ENCODE measurements at places on chromosomes 2 and 18. TPM values are rescaled to one million over a fixed set of nuclear protein-coding genes. Genes with fewer than 3 reads are reported as not detected.

DNA sequence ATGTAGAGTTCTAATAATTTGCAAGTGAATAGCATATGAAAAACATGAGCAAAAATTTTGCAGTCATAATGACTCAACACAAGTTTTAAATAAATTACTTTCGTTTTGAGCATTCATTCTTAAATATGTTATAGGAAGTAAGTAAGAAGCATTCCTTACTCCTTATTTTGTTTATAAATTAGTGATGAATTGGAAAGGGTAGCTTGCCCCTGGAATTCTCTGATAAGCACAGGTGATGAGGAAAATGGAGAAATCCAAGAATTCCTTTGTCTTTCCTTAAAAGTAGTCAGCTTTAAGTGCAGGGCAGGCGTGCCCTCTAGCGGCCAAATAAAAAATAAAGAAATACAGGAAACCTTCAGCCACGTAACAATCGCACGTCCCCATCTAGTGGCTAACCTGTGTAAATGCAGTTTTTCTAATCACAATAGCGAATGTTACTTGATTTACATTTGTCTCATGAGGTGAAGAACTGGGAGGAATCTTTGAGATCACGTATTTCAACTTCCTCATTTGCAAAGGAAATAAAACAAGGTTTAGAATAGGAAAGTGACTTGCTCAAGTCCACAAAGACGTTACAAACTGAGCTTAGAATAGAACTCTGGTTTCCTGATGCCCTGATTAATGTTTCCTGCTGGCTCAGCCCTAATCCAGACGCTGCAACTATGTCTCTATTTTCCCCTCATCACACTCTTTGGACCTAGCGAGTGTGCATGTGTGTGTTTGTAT, 47.2 kb upstream of the ZNG1B start:
- peak overlapping the region; percentile 84 for H3K4me3 ChIP-seq
- H3K4me1 ChIP-seq, result peaks cover 19% of the 10 kb centered on the region
- peak; percentile 66 for DNase-seq
- peak overlapping the region; percentile 86 for H3K27ac ChIP-seq
- peaks cover 16% of the 10 kb centered on the region for H3K27me3 ChIP-seq

DNA sequence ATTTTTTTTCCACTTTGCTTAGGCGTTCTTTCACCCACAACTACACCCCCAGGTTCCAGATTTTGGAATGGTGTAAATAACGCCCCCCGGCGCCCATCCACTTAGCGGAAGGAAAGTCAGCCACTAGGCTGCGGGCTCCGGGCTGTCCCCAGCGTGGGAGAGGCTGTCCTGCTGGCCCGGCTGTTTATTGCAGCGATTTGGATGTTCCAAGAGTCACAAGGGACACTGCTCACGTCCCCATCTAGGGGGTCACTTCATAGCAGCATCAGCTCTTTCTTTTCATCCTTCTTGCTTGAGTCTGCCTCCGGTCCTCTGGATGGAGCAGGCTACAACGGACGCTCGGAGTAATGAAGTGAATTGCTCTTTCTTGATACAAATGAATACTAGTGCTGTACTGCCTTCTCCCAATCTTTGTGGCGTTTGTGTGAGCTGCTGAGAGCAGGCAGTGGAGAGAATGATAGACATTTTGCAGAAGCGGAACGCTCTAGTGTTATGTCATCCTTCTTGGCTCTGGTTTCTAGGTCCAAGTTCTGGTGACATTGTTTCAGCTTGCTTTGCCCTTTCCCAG, 50.7 kb upstream of the PAIP2B start:
- no peak overlapping the region for H3K27ac ChIP-seq
- H3K4me1 ChIP-seq, result peaks cover 18% of the 10 kb centered on the region
- peak; percentile 43 for DNase-seq
- peaks cover 2% of the 10 kb centered on the region for H3K36me3 ChIP-seq
- peak overlapping the region; percentile 79 for H3K4me3 ChIP-seq

Gene SERPINB11
- not detected for total RNA-seq

DNA sequence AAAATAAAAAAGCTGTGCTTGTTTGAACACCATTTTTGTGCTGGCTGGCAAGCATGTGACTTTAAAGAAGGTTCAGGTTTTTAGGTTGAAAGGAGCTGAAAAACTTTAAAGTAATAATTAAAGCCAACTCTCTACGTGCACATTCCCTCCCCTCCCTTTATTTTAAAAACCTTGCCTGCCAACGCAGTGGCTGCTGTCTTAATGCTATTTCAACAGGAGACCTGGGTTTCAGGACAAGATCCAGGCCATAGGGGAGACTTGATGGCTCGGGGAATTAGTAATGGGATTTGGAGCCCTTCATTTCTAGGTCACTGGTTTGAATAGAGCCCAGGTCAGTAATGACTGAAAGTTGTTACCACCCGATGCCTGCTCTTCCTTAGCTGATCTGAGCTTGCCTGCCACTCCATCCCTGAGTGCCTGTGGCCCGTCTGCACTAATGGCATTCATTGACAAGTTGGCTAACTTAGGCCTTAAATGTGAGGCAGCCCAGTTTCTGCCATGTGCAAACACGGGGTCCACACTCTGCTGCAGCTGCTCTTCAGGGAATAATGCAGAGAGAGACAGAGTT, 1233.2 kb upstream of the ZEB2 start:
- no peak for DNase-seq
- H3K4me3 ChIP-seq, result no peak overlapping the region
- no peak overlapping the region for H3K27ac ChIP-seq

Gene SP140
- 102 TPM for total RNA-seq

DNA sequence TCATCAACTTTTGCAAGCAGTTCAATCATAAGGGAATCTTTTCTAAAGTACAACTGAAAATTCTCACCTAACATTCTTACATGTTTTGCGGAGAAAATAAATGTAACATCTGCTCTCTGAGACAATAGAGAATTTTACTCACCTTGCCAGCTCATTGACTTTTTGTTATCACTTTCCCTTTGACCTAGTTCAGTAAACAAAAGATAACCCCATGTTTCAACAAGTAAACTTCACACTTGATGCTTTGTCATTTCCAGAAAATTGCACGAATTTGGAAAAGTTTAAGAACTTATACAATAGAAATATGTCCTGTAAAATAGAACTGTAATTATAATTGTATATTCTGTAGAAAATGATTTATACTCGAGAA, 1110.0 kb upstream of the ACVR2A start:
- no peaks in the 10 kb centered on the region for H3K27me3 ChIP-seq
- no peak overlapping the region for H3K4me3 ChIP-seq
- H3K36me3 ChIP-seq, result no peaks in the 10 kb centered on the region
- DNase-seq, result no peak

- H3K4me3 ChIP-seq, result no peak overlapping the region
- peaks cover 15% of the 10 kb centered on the region for H3K27me3 ChIP-seq
- no peak overlapping the region for H3K27ac ChIP-seq
- H3K36me3 ChIP-seq, result peaks cover 4% of the 10 kb centered on the region
These were observed 4.4 kb upstream of the EXOC6B start for GRCh38 chr2:72830273-72830672.

DNA sequence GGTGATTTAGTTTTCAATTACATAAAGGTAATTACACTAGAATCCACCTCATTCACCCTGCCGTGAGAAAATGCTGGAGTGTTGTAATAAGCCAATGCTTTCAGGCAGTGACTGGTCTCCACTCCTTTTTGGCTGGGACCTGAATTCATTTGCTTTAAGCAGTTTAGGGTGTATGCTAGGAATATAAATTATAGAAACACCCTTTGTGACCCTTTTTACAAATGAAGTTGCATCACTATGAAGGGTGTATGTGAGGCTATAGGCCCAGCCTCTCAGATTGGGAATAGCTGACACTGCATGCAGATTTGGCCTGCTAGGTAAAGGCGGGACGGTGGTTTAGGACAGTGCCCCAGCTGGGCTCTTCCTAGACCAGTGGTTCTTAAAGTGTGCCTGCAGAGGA, 50.8 kb upstream of the NFE2L2 start:
- no peak overlapping the region for H3K4me3 ChIP-seq
- peaks cover 10% of the 10 kb centered on the region for H3K4me1 ChIP-seq
- DNase-seq, result no peak
- H3K36me3 ChIP-seq, result peaks cover 2% of the 10 kb centered on the region
- no peak overlapping the region for H3K27ac ChIP-seq

- DNase-seq, result peak; percentile 67
- peaks cover 2% of the 10 kb centered on the region for H3K36me3 ChIP-seq
- H3K27ac ChIP-seq, result peak overlapping the region; percentile 49
These were observed 7.7 kb upstream of the SP140L start for GRCh38 chr2:230319211-230319862.

DNA sequence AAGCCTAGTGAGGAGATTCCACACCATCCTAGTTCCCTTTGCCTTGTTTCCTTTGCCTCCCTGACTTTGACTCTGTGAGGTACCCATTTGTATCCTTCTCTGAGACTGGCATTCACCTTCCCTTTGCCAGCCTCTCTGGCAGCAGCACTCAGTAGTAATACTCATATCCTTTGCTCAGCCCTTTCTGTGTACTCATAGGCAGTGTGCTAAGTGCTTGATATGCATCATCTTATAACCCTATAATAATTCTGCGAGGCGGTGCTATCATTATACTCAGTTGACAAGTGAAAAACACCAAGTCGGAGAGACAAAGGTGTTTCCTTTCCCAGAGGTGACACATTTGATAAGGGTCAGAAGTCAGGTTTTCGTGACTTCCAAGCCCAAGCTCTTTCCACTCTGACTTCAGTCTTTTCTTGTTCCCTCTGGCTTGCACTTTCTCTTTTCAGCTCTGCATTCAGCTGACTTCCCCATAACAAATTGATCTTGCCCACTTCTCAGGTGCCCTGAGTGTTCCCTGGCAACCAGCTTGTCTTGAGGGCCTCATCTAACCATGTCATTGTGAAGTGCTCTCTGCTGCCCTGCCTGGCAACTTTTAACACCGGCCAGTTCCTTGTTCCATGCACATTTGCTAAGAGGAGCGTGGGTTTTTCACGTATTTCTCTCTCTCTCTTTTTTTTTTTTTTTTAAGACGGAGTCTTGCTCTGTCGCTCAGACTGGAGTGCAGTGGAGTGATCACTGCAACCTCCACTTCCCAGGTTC, 94.5 kb upstream of the UPP2 start:
- H3K4me1 ChIP-seq, result peaks cover 27% of the 10 kb centered on the region
- H3K36me3 ChIP-seq, result no peaks in the 10 kb centered on the region
- H3K27ac ChIP-seq, result no peak overlapping the region
- H3K4me3 ChIP-seq, result peak overlapping the region; percentile 3

GRCh38 chr2:82027921-82028615, 1723.5 kb upstream of the LRRTM1 start:
- H3K27ac ChIP-seq, result no peak overlapping the region
- H3K36me3 ChIP-seq, result no peaks in the 10 kb centered on the region
- H3K4me3 ChIP-seq, result no peak overlapping the region
- H3K4me1 ChIP-seq, result no peaks in the 10 kb centered on the region

Gene CTAGE1
- total RNA-seq, result not detected

Gene MITD1
- 68.1 TPM for total RNA-seq

GRCh38 chr2:232349546-232349945, 29.0 kb upstream of the ALPP start:
- no peak for DNase-seq
- H3K27ac ChIP-seq, result no peak overlapping the region
- peaks cover 20% of the 10 kb centered on the region for H3K27me3 ChIP-seq
- no peaks in the 10 kb centered on the region for H3K36me3 ChIP-seq
- H3K4me1 ChIP-seq, result no peaks in the 10 kb centered on the region
- H3K4me3 ChIP-seq, result no peak overlapping the region
